ENCODE measurements at places on chromosomes 5 and 9.
A peak's percentile ranks its signal among the peaks of the same experiment; 100 is the strongest.

DNA sequence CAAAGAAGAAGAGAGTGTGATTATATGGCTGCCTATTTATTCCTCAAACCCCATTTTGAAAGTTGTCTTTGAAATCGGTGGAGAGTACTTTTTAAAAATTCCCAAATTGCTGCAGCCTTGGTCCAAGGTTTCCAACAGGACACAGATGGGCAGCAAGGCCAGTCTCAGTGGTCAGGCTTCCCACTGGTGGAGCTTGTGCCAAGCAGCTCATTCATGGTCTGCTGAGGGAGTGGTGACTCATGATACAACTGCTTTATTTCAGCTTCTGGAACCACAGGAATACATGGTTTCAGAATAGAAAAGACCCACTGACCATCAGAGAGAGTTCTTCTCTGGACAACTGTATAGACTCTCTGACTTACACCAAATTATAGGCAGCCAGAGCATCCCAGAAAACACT, 673.1 kb upstream of the KLF4 start:
- no peak for DNase-seq

- DNase-seq, result no peak
Observed at GRCh38 chr9:7177383-7177782, 419.6 kb downstream of the KDM4C start.

- DNase-seq, result peak; percentile 62
Observed at GRCh38 chr5:135493406-135494180, 41.4 kb upstream of the TIFAB start.

GRCh38 chr5:68436686-68437520, 221.3 kb downstream of the PIK3R1 start:
- no peak for DNase-seq

DNA sequence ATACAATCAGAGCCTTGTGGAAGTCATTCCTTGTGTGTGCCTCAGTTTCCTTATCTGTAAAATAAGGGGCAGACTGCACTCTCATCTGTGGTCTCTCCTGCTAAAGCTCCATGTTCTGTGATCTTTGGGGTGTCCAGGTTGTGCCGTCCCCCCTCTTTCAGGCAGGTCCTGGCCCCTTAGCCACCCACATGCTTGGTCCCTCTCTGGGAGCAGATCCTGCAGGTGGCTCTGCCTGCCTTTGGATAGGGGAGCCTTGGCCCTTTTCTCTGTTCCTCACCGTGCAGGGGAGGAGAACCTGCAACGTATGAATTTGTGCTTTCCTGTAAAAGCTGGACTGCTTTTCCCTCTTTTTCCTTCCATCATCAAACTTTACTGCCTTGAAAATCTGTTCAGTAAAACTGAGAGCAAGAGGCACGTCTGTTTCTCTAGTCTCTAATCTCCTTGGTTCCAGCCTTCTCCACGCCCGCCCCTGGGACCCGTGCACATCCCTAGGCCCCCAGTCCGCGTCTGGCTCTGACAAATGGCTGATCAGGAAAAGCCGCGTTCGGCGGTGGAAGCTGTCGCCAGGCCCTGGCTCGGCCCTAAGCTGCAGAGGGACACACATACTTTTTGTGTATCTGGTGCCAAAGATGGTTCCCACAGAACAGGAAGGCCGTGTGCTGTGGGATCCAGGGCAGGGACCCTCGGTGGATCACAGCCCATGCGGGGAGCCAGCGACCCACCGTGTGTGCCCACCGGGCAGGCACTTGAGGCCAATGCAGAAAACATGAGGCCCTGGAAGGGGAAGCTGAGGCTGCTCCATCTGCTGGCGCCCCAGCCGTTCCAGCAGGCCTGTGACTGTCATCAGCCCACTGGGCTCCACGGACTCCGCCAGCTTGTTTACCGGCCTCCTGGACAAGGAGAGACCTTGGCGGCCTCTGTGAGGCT, 43.4 kb upstream of the COL5A1 start:
- no peak for DNase-seq

DNA sequence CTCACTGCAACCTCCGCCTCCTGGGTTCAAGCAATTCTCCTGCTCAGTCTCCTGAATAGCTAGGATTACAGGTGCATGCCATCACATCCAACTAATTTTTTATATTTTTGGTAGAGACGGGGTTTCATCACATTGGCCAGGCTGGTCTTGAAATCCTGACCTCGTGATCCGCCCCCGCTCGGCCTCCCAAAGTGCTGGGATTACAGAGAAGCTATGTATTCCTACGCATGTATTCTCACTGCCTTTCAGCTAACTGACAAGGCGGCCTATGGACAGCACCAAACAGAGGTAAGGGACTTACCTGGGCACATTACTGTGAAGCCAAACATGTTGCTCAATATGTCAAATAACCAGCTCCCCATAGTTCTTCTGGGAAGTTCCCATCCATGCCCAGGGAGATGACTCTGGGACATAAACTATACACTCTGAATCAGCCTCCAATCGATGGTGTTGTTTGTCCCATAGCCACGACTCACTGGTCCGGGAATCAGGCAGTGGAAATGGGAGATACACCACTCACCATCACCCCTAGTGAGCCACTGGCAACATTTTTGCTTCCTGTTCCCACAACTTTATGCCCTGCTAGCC, 114.6 kb downstream of the SYK start:
- DNase-seq, result no peak
